ENCODE measurements at places on chromosomes 3 and 15.

DNA sequence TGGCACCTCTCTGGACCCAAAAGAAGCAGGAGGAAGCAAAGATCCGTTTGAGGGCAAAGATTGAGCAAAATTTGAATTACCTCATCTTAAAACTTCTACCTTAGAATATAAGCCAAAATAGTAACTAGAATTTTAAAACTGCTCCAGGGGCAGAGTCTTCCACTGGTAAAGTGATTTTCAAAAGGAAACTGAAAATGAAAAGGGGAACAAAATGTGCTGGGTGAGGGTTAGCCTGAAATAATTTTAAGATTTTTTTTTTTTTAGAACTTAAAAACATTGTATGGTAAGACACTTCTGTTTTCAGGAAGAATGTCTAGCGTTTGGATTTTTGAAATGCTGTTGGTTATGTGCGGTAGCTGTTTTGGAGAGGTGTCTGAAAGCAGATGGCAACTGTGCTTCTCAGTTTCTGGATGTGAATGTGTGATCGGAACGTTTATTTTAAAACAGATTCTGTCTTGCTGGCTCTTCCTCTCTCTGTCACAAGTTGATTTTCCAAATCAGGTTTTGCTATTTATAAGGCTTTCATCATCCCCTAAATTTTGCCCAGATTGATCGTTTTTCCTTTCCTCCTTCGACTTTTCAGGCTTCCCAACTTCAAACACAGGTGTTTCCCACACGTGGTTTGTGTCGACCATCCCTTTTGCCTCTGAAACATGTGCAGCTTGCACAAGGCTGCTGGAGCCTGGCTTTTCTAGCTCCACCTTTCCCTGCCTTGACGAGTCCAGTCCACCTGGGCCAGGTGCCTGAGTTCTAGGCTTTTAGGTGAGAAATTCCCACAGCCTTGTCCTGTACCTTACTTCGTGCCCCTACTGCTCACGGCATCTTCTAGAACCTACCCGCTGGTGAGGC, 3.3 kb downstream of the LRRK1 start:
- no peak for DNase-seq

DNA sequence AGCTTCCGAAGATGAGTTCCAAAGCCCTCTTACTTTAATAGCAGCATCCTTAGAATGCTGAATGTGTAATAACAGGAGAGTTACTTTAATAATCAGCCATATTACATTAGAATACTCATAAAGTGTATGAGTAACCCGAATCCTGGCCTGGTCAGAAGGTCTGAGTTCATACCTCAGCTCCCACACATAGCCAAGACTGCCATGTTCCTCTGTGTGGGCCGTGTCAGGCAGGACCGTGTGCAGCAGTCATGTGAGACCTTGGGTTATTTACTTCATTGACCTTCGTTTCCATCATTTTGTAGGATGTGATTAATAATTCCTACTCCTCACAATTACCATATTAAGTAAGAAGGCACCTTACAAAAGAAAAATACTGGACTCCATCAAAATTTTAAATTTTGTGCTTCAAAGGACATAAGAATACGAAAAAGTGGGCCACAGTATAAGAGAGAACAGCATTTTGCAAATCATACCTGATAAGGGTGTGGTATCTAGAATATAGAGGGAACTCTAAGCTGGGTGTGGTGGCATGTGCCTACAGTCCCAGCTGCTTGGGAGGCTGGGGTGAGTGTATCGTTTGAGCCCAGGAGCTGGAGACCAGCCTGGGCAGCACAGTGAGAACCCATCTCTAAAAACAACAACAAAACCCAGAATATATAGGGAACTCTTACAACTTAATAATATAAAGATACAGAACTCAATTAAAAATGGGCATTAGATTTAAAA, 163.4 kb downstream of the ATG7 start:
- no peak for DNase-seq

GRCh38 chr3:147409143-147410115, at the start of gene ZIC1:
TSS of gene ZIC1 (plus strand) at chr3:147409365. CDS start at chr3:147410113, 748 bp downstream.
- peak; percentile 23 for DNase-seq

GRCh38 chr3:72487078-72487765, 361.0 kb downstream of the SHQ1 start:
- DNase-seq, result no peak

- no peak for DNase-seq
These were observed 593.1 kb upstream of the MDFIC2 start for GRCh38 chr3:70905491-70905890.

- DNase-seq, result no peak
These were observed 145.3 kb upstream of the ROPN1 start for GRCh38 chr3:124137216-124137615.

- no peak for DNase-seq
These were observed 150.0 kb downstream of the NFKBIZ start for GRCh38 chr3:101999177-101999779.

- DNase-seq, result peak; percentile 29
These were observed 57.5 kb upstream of the PRR23E start for GRCh38 chr3:127135241-127136023.

DNA sequence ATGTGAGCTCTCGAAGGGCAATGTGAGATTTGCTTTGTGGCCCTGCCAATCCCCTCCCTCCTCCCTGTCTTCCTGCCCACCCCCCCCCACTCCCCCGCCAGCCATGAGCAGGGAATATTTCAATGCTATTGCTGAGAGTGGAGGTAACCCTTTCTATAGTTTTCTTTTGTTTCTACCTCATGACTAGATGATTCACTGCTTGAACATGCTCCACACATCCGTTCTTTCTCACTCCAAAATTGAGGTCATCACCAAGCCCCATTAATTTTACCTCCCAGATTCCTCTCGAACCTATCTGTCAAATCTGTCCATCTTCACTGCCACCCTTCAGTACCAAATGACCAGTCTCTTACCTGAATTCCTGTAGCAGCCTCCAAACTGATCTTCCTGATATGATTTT, 12.2 kb downstream of the ZNF774 start:
- DNase-seq, result no peak

DNA sequence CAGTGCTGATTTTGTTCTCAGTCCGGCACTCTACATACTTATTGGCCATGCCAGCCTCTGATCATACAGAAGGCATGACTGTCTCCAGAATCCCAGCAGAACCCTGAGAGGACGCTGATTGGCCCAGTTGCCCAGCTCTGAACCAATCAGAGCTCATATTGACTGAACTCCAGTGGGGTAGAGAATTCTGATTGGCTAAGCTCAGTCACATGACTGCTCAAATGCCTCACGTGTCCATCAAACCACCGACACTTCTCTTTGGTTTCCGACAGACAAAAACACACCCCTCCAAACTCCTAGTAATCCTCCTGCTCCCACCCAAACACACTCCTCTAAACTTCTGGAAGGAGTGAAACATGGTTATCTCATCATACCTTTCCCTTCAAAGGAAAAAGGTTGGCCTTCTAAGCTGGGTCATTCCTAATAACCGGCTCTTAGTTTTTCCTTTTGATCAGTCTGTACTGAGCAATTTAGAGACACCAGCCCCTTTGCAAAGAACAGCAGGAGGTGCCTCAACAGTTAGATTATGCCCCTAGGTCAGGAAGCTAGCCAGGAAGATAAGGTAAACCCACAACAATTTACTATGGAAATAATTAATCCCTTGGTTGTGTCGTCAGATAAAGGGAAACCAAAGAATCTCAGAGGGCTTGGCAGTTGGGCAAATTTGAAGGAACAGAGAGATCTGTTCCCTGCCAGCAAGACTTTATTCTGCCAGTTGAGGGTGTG, 187.8 kb downstream of the TLE3 start:
- DNase-seq, result no peak

DNA sequence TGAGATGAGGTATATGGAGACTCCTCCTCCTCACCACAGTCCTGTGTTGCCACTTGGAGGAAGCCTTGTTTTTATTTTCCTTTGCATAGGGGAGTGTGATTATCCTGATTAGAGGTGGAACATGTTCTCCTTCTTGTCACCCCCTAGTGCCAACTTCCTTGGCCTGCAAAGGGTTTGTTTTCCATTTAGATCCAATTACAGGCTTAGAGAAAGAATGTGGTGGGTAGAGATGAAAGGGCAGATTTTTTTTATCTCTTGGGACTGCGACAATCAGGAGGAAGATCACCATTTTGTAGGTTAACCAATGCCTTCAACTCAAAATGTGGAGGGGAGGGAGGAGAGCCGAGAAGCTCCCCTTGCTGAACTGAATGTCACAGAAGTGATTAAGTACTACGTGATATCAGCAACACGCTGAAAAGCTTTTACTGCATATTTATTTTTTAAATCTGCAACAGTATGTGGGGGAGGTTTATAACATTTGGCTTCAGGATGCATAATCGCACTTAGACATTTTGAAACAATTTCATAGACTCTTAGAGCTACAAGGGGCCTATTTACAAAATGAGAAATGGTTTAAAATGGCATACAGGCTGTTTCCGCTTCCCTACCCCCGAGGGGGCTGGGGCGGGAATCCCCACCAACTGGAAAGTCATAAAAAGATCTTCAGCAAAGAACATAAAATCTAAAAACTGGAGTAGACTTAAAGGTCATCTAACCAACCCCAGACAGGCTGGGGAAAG, 2.4 kb downstream of the LMCD1 start:
- no peak for DNase-seq

- no peak for DNase-seq
These were observed 1.4 kb downstream of the WDR76 start for GRCh38 chr15:43828061-43828657.

DNA sequence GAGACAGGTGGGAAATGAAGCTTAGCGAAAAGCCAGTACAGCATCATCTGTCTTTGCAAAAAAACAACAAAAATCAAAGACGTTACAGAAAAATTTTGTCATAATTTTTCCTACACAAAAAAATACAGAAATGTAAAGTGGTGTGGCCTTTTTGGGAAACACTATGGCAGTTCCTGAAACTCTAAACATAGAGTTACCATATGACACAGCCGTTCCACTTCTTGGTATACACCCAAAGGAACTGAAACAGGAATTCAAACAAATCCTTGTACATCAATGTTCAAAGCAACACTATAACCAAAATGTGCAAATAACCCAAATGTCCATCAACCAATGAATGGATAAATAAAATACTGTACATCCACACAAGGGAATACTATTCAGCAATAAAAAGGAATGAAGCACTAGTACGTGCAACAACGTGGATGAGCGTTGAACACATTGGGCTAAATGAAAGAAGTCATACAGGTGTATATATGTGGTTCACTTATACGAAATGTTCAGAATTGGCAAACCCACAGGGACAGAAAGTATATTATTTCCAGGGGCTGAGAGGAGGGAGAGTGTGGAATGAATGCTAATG, 46.8 kb downstream of the GLB1 start:
- DNase-seq, result no peak

GRCh38 chr15:58243070-58243469, 104.9 kb downstream of the AQP9 start:
- DNase-seq, result no peak

DNA sequence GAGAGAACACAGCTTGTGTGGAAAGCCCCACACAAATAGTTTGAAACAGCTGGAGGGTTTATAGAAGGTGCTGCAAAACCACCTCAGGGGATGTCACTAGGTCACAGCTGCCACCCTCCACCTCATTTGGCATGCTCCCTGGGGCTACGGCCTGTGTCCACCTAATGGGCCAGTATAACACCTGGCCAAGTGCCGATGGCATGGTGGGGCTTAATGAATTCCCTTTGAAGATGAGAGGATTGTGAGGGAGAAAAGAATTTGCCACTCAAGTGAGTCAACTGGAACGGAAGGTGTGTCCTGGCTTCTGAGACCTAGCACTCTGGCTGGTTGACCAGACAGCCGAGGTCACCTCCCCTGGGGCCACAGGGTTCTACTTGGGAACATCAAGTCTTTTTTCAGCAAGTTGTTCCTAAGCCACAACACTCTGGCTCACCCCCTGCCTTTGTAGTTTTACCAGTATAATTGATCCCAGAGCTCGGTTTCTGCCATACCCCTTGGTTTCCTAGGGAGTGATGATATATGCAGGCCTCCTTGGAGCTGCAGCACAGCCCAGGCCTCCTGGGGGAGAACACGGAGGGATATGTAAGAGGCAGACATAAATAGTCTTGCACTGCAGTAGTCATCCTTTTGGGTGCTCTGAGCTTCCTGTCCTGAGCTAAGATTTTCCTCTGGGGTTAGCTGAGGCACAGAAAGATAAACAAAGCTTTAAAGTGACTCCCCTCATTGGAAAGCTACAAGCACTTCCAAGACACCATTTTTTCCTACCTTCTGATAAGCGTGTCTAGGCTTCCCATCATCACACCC, 178.2 kb upstream of the LPP start:
- no peak for DNase-seq

DNA sequence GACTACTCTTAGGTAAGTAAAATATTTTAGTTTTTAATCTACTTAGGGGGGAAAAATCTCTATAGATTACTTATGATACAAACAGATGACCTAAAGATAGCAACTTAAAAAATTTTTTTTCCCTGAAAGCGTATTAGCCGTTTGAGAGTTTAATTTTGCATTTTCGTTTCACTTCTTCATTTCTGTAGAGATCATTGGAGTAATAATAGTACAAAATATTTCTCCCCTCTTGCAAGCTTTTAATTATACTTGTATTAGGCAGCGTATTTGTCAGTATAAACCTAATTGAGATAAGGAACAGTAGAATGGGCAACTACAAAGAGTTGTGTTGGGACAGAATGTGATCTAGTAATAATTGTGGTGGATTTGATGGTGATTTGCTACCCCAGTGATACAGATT, 10.3 kb downstream of the SKIL start:
- no peak for DNase-seq

DNA sequence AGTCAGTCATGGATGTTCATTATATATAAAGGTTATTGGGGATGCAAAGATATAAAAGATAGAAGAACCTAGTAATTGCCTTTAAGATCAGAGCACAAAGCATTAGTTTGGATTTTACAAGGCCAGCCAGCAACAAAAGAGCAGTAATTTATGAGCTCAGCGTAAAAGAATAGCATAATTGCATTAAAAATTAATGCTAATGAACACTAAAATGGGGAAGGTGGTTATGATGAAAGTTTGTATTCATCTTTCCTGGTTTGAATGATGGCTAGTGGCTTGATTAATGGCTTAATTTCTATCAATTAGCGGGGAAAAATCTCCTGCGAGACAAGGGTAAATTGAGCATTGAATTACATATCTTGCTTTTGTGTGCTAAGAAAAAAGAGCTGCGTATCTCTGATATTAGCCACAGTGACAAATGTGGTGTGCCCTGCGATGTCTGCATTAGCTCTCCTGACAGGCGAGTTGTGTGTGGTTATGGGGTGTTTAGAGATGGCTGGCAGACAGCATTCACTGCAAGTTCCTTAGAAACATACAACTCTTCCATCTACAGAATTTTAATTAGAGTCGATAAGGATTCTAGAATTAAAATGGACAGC, 42.8 kb upstream of the MLF1 start:
- no peak for DNase-seq

- DNase-seq, result no peak
These were observed 25.9 kb upstream of the SLC7A14 start for GRCh38 chr3:170611751-170612150.

- no peak for DNase-seq
These were observed 42.3 kb downstream of the TM4SF18 start for GRCh38 chr3:149291178-149291577.
